ENCODE measurements at places on chromosomes 1 and 21.

DNA sequence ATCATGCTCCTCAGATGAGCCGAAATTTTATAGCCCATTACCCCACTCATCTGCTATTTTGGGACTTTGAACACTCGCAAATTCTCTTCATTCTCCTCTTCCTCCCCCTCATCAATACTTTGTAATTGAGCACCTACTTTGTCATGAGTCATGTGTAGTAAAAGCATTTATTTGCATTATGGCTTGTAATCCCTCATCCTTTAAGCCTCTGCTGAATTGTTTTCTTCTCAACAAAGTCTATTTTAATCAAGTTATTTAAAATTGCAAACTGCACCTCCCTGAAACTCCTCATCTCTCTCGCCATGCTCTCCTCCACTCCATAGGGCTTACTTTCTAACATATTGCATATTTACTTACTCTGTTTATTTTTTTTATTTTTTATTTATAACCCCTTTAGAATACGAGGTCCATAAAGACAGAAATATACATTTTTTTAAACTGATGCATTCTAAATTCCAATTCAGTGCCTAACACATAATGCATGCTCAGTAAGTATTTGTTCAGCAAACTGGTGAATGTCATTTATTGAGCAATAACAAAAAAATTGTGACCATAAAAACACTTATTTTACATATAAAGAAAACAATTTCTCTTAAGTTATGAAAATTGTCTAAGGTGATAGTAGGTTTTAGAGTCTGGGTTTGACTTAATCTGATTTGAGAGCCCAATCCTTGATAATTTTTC is 161.7 kb downstream of the FASLG start:
- no peak for DNase-seq

- no peak for DNase-seq
Measured at GRCh38 chr1:1915911-1916840, 1.1 kb downstream of the CALML6 start.

GRCh38 chr1:222057162-222057561 is 315.3 kb upstream of the DUSP10 start:
- DNase-seq: no peak

DNA sequence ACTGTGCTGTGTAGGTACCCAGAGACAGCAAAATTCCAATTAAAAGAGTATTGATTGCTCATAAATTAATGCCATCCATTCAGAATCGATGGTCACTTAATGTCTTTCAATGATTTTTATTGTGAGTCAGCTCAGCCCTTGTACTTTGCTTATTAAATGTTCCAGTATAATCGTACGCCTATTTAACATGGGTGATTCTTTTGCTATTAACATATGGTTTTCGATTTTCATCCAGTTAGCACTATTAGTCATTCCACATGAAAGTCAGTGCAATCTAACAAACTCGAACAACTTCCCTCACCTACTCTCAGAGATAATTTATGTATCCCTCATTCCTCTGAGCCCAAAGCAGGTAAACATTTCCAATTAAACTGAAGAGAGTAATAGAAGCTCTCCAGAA is 109.6 kb upstream of the APP start:
- no peak for DNase-seq

DNA sequence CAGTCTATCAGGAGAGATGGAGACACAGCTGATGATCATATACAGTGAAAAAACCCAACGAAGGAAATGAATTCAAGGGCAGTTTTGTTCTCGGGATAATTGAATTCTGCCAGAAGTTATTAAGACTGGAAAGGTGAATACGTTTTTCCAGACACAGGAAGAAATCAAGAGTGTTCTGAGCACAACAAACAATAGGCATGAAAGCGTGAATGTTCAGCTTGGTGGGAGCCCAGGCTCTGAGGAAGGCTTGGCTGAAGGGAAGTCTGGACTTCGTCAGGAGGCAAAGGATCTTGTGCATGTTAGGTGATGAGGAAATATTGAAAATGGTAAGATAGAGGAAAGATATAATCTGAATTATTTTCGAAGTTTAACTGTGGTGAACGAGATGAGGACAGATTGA is 50.4 kb downstream of the CYYR1 start:
- DNase-seq: no peak
